ENCODE measurements at places on chromosomes 2 and 18. TPM values are rescaled to one million over a fixed set of nuclear protein-coding genes. Genes with fewer than 3 reads are reported as not detected.

LYG2 gene
- total RNA-seq: not detected

CNNM3 gene
- total RNA-seq: 29.0 TPM

POTEJ gene
- not detected for total RNA-seq

LDLRAD4 gene
- 24.6 TPM for total RNA-seq

CPO gene
- total RNA-seq: not detected

FZD7 gene
- 15.2 TPM for total RNA-seq

CFAP210 gene
- 0.95 TPM for total RNA-seq

GREB1L gene
- total RNA-seq: 0.74 TPM

SNTG2 gene
- 1.4 TPM for total RNA-seq

CXCR2 gene
- total RNA-seq: 20.1 TPM

NAT8 gene
- total RNA-seq: not detected

EMILIN1 gene
- 56.3 TPM for total RNA-seq

GKN2 gene
- 53.3 TPM for total RNA-seq

DNAH6 gene
- total RNA-seq: 6.3 TPM

ZEB2 gene
- total RNA-seq: 220 TPM

CARF gene
- total RNA-seq: 11.4 TPM

POTEC gene
- total RNA-seq: not detected

NXPH2 gene
- not detected for total RNA-seq

IHH gene
- 0.71 TPM for total RNA-seq

CHRNG gene
- total RNA-seq: not detected

CABYR gene
- 1.2 TPM for total RNA-seq

PIEZO2 gene
- 11.1 TPM for total RNA-seq

CCDC68 gene
- 20.2 TPM for total RNA-seq

TUBA3E gene
- not detected for total RNA-seq

OBSL1 gene
- total RNA-seq: 49.4 TPM

ADAM23 gene
- total RNA-seq: 2.5 TPM

FABP1 gene
- total RNA-seq: not detected

GPR45 gene
- total RNA-seq: not detected

CNRIP1 gene
- total RNA-seq: 20.8 TPM

TMEM169 gene
- total RNA-seq: 1.2 TPM

RIT2 gene
- not detected for total RNA-seq

IGFBP5 gene
- total RNA-seq: 145 TPM

PPP1R7 gene
- 58.9 TPM for total RNA-seq

DYSF gene
- total RNA-seq: 41.2 TPM

C2orf74 gene
- total RNA-seq: 17.4 TPM

GKN1 gene
- not detected for total RNA-seq

SULT1C2 gene
- 1.2 TPM for total RNA-seq

ABCB11 gene
- total RNA-seq: 0.32 TPM

REEP1 gene
- 6.9 TPM for total RNA-seq

SKOR2 gene
- total RNA-seq: not detected

ANTXR1 gene
- total RNA-seq: 54.3 TPM

RBM44 gene
- 0.59 TPM for total RNA-seq

SEPTIN10 gene
- total RNA-seq: 86.9 TPM

ITGB6 gene
- total RNA-seq: 65.2 TPM

LRRTM1 gene
- total RNA-seq: not detected

ALPG gene
- 0.53 TPM for total RNA-seq

SLC8A1 gene
- 58.5 TPM for total RNA-seq

OTOF gene
- total RNA-seq: 0.35 TPM

Data from lower lobe of right lung (tissue), 2 donors.